ENCODE measurements at places on chromosomes 11 and 22.

- DNase-seq, result no peak
These were observed 5.4 kb downstream of the FUT4 start for GRCh38 chr11:94549146-94549545.

DNA sequence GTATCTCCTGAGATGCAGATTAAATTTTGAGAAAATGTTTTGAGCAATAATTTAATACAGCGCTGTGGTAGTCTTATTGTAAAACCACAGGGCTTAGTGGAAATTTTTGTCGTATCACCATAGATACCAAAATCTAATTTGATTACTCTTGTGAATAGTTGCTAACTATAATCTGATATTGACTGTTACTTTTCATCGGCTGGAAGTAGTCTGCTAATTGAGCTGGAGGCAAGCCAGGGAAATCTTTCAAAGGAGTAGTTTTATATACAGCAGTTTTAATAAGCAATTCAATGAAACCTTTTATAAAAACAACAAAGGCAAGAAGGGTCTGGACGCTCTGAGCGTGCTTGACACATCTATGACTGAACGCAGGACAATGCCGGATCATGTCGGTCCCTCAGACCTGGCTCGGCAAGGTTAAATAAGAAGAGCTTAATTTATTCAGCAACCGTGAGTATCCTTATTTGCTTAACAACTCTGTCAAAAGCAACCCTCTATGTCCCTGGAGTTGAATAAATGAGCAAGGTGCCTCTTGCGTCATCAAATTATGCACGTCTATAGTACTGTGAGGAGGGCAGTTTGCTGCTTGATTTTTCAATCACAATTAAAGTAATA is 121.2 kb downstream of the NCAM1 start:
- DNase-seq, result no peak

- DNase-seq, result no peak
These were observed 18.9 kb downstream of the TEAD1 start for GRCh38 chr11:12693094-12693478.

DNA sequence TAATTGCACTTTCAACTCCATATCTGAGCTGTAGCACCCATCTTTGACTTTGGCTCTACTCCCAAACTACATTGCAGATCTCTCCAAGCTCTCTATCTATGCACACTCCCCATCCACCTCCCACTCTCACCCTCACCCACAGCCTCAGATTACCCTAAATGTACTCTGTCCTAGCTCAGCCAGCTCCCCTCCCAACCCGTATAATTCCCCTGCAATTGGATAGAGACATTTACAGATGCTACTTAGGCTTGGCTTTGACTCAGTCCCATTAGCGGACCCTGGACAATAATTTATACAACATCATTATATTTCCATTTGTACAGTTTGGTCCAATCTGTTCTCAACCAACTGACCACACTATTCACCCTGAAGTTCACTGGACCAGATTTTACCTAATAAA is 338.9 kb upstream of the ANO3 start:
- DNase-seq, result no peak

DNA sequence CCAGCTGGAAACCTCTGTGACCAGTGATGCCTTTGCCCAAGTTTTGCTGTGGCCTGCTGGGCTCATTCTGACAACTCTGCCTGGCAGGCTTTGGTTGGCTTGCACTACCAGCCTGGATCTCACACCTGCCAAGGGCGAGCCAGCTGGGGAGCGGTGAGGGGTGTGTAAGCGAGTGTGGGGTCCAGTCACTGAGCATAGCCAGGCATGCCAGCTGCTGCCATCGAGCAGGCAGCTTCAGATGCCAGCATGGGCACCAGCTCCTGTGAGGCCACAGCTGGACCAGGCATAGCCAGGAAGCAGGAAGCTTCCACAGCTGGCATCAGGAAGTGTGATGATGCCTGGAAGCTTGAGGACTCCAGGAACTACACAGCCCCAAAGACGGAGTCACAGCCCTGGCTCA is 1674.6 kb downstream of the LRRC4C start:
- DNase-seq, result no peak

DNA sequence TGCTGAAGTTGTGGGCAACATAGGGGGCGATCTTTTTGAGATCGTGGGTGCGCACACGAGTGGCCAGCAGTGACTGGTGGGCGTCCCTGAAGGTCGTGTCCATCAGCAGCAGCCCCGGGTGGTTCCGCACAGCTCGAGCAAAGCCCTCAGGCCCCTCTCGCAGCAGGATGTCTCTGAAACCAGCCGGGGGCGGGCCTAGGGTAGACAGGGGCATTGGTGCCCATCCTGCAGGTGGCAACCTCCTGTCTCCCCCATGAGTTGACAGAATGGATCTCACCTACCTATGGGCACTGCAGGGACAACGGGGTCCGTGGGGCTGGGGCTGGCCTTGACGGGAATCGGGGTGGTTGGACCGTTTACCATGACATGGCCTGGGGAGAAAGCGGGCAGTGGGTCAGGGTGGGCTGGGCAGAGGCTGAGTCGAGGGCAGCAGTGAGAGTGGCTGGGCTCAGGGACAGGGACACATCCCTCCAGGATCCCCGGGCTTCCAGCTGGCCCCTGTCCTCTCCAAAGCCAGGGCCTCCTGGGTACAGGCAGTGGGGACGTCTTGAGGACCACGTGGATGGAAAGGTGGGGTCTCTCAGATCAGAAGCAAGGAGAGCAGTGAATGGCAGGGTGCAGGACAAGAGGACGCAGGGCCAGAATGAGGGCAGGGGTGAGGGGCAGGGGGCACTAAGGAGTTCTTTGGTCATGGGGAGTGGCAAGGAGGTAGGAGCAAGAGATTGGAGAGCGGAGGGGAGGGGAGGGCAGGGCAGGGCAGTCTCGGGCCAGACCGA is 4.2 kb upstream of the LRFN4 start:
- DNase-seq, result no peak

DNA sequence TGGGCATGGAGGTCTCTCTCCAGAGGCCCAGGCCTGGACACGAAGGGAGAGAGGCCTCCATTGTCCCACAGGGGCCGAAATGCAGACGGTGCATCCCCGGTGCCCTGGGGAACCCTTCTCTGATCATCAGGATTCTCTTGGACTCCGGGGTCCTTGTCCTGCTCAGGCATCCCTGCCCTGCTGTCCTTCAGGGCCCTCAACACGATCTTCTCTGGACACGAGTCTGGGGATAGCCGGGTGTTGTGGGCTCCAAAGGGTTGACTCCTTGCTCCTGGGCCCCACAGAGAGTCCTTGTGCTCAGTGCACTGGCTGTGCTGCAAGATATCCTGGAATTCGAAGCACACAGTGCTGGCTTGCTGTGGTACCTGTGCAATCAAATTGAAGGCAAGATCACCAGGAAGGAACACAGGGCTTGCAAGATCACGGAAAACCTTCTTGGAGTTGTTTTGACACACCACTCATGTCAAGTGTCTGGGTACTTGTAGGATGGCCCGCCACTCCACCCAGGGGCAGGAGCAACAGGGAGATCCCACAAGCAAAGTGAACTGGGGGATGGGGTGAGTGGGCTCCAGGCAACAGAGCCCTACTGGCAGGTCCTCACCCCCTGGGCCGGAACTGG is 61.3 kb upstream of the PRODH start:
- DNase-seq, result no peak

DNA sequence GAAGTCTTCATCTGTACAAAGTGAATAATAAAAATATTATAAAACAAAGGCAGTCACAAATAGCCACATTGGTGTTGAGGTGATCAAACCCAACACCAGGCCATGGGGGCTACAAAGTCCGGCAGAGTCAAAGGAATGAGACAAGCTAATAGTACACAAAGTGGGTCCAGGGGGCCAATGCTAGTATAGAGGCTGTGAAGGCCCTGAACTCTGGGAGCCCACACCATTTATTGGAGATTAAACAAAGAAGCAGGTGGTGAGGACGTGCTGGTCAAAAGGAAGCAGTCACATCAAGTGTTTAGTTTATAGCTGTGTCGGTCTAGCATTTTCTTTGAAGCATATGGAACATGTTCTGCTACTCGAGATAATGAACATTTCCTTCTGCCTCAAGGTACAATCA is 58.6 kb upstream of the CCT8L2 start:
- no peak for DNase-seq

DNA sequence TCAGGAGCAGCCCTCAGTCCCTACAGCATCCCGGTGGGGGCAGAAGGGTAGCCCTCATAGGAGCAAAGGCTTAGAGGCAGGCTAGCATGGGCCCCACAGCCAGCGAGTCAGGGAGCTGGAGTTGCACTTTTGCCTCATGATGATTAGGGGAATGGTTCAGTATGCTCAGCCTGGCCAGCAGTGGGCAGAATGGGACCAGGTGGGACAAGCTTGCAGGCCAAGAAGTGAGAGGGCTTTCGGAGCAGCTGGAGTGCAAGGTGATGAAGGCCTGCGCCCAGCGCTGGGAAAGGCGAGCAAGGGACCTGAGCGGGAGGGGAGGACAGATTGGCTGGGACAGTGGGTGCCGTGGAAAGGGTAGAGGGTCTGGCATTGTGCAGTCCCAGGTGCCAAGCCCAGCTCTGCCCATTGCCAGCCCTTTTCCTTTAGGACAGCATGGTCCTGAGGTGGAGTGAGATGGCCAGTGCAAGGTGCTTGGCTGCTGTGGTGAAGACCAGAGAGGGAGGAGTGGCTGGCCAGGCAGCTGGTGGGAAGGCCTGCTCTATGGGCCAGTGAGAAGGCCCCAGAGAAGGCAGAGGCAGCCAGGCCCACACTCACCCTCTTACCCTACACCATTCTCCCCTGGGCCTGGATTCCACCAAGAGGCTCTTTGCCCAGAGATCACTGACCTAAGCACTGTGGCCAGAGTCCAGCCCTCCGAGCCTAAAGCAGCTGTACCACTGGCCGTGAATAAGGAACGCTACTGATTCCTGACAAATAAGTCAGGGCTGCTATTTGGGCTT is 47.9 kb upstream of the SUSD2 start:
- no peak for DNase-seq

DNA sequence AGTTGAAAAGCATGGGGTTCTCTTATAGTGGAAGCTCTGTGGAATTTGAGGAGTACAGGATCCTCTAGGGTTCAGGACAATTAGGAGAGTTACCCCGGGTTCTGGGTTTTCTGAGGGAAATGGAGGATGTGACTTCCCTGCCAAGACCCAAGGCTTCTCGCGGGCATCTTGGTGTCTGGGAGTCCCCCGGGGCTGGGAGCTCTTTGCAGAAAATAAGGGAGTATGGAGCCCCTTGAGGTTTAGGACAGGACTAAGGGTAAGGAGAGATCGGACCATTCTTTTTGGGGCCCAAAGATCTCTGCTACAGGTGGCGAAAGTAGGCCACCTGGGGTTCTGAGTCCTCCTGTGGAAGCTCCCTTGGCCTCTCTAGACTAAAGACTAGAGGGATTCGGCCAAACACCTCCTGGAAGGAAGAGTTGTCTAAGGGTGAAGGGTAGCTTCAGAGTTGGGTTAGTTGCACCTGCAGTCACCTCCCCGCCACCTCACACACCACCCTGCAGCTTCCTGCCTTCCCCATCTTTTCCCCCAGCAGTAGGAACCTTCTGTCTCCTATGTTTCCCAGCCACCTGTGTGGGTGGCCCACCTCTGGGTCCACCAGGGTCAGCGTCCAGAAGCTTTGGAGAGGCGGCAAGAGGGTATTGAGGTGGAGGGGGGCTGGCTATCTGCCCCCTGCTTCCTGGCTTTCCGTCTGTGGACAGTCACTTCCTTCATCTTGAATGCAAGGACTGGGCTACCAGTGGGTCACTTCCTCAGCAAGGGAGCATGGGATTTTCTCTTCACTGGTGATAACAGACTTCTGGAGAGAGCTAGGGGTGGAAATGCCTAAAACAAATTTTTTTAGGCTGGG is 908 bp downstream of the LIMK2 start:
- no peak for DNase-seq

- no peak for DNase-seq
These were observed 72.6 kb downstream of the MYEOV start for GRCh38 chr11:69366591-69366990.

DNA sequence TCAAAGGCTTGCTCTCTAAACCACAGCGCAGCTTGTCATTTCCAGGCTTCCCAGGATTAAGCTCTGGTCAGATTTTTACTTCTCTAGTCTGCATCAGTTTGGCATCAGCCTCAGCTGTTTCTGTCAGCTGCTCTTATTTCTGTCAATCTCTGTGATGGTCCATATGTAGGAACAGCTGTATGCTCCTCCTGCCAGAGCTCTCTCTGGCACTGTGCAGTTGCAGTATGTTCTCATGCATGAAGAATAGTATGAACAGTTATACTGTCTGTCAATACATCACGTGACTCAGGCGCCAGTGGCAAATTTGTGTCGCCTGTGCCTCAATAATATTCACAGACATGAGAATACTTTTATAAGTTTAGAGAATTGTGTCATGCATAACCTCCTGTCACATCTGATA is 6.7 kb downstream of the OR6M1 start:
- DNase-seq, result no peak

GRCh38 chr11:72758304-72758689 is 6.1 kb upstream of the ARAP1 start:
- no peak for DNase-seq

DNA sequence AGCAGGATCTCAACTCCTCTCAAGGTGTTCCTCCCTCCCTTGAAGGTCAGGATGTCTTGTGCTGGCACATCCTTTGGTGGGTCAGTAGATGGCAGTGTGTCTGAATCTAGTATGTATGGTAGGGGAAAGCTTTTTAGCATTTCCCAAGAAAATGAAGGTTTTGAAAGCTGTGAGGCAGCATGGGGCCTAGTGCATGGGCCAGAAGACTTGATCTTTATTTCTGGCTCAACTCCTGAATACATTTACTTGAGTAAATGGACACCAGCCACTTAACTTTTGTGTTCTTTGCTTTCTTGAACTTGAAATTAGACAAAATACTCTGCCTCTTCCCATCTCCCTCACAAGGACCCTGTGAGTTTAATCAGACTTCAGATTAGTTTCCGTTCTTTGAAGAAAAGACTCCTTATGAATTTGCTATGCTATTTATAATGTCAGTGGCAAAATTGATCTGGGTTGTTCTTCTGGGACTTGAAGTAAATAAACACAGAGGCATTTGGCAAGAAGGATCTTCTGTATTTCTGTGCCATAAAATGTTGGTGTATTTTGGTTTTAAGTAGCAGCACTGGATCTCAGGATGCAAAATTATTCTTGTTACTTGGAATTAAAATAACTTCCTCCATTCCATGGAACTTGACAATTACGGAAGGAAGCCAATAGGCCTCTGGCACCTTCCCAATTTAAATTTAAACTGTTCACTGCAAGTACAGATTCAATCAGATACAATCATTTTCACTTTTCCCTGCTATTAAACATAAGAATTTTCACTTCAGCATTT is 288.8 kb downstream of the CASP12 start:
- peak; percentile 4 for DNase-seq

DNA sequence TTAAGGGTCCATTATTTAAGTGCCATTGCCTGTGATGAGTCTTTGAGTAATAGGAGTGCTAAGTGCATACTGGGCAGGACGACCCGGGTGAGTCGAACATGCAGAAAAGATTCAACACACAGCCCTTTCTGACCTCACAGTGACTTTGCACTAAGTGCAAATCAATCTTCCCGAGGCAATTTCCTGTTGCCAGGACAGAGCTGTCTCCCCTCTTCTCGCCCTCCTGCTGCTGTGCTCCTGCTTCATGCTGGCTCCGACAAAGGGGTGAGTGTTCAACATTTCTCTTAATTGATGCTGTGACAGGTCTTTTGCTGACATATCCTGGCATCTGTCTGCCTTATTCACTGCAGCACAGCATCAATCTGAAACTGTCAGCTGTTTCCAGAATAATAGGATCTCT is 42.0 kb downstream of the MCHR1 start:
- DNase-seq, result no peak

- no peak for DNase-seq
These were observed 4.4 kb downstream of the GAS2 start for GRCh38 chr11:22670830-22671229.

GRCh38 chr11:81476345-81476744 is 1257.3 kb downstream of the FAM181B start:
- no peak for DNase-seq
